ENCODE measurements at places on chromosomes 3 and 15.

DNA sequence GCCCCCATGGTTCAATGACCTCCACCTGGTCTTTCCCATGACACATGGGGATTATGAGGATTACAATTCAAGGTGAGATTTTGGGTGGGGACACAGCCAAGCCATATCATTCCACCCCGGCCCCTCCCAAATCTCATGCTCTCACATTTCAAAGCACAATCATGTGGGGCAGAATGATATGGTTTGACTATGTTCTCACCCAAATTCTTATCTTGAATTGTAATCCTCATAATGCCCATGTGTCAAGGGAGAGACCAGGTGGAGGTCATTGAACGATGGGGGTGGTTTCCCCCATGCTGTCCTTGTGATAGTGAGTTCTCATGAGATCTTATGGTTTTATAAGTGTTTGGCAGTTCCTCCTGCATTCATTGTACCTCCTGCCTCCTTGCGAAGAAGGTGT lies 2.4 kb upstream of the CLEC3B start:
- no peak for DNase-seq

- DNase-seq: no peak
These were observed 62.3 kb upstream of the CPOX start for GRCh38 chr3:98655666-98656065.

- DNase-seq: no peak
These were observed 22.4 kb downstream of the SLMAP start for GRCh38 chr3:57778494-57778893.

- DNase-seq: no peak
These were observed 210.6 kb upstream of the GADL1 start for GRCh38 chr3:31105011-31105410.

DNA sequence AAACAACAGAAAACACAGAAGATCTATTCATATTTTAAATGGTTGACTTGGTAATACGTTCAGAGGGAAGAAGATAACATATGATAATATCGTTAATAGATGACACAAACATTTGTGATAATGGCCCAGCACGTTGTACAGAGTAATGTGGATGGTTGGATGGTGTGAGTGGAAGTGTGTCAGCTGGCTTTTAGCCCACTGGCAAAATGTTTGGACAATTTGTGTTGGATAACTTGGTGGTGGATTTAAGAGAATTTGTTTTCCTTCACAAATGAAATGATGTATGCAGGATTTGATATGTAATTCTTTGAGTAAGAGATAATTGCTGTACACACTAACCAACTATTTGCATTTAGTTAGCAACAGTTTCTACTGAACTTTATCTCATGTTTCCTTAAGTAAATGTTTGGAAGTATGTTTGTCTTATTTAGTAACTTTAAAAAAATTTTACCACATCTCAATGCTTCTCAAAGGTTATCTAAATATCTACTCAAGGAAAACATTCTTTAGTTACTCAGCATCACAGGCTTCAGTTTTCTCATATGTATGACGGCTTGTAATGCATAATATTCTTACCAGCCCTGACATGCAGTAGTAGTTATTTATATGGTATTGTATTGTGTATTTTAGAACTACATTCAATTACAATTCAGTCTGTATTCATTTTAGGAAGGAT lies 328.5 kb upstream of the GOLIM4 start:
- DNase-seq: no peak

All from stimulated activated CD4-positive, alpha-beta T cell treated with anti-CD3 and anti-CD28 coated beads, Interleukin-2, amount 100 ng/mL, for 4 hours (primary cell).